Activated naive CD8-positive, alpha-beta T cell treated with anti-CD3 and anti-CD28 coated beads, Interleukin-2, amount 10 ng/mL, durations not matched to agents 7 days and 5 days (primary cell): ENCODE measurements at places on chromosomes 1 and 21. TPM values are rescaled to one million over a fixed set of nuclear protein-coding genes. Genes with fewer than 3 reads are reported as not detected.

RSPH1 gene
- not detected for total RNA-seq

DNA sequence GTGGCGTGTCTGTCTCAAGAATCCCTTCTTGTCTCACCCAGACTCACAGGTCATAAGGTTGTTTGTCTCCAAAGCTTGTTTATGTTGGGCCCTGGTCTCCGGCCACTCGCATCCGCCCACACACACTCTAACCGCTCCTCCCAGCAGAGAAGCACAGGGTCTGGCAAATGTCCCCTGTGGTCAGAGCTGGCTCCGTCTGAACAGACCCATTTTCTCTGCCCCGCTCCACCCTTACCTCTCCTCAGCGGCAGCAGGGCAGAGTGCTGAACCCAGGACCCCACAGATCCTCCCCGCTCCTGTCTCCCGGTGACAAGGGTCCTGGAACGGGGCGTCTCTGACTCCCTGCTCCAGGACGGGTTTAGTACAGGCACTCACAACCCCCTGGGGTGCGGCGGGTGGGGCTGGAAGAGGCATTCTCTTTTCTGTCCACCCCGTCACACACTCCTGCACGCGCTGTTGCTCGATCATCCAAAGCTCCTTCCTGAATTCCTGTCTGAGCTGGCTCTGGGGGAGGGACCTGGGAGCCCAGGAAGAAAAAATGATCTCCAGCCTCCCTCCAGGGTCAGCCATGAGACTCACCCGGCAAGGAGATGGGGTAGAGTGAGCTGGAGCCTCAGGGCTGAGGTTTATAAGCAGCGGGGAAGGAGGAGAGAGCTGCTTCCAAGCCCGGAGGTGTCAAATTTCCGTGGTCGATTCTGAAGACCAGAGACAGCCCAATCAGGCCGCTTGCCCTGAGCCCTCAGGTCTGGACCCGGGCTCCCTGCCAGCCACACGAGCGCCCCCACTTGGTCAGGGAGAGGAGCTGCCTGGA lies at the start of gene S100A13:
S100A13 (minus strand) TSS at position 602 of the 811 bp plus-strand sequence. CDS start 1,033 bp downstream, outside the sequence.
- no peak for DNase-seq

DNA sequence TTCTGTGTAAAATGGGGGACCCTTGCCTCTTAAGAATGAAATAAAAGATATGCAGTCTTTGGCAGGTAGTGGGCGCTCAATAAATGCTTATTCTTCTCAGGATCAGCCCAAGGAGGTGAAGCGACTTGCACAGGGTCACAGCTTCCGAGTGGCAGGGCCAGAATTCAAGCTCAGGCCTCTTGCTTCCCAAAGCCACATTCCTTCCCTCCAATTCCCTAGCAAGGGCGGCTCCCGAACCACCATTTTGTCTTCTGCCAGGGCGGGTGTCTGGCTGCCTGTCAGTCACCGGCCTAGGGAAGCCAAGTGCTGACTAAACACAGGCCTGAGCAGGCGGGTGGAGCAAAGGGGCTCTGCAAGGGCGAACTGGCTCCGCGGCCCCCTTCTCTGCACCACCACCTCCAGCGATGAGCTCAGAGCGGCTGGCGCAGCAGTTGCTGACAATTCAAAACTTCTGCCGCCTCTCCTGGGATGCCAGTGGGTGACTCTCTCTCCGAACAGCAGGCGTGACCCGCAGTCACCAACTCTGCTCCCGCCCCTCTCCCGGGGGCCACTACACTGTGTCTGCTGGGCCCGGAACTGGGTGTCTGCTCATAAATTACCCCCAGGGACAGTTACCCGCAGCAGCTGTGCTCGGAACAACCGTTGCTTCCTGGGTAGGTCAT lies 10.8 kb downstream of the GPR3 start:
- no peak for DNase-seq

DNA sequence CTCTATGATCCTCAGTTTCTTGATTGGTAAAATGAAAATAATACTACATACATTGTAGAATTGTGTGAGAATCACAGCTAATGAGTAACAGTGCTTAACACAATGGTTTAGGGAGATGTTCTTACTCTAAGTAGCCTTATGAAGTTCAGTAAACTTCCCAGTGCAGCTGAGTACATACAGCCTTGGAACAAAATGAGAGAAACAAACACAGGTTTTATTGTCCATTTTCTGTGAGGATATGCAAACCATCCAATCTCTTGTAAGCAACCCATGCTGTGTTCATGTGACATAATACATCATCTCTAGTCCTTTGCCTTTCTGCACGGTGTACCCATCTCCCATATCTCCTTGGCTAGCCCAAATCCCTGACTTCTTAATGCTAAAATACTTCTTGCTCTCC lies 14.7 kb upstream of the STRIP1 start:
- DNase-seq = no peak

DNA sequence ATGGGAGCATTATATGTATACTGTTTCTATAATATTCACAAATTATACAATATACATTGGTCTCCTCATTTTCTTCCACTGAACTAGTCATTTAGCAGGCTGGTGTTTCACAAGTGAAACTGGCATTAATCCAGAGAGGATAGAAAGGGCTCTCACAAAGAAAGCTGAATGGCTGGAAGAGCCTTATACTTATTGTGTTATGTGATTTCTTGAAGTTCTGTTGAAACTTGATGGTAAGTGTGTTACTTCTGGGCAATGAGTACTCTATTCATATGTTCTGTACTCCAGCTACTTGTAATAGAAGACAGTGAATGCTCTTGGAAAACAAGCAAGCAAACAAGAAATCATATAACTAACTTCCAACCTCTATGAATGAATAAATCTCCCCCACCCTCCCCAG lies 14.9 kb downstream of the STX12 start:
- no peak for DNase-seq

GRCh38 chr1:110597966-110598365 lies 8.2 kb downstream of the KCNA2 start:
- no peak for DNase-seq

DNA sequence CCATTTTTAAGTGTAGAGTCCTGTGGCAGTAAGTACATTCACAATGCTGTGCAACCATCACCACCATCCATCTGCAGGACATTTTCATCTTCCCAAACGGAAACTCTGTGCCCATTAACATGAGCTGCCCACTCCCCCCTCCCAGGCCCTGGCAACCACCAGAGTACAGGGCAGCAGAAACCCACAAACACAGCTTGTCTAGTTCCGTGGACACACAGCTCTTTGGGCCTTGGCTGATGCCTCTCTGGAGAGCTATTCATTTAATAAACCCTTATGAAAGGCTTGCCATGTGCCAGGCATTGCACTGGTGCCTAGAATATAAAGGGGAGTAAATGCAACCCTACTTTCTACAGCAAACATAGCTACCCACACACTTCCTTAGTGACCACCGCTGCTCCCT lies 28.0 kb downstream of the STUM start:
- DNase-seq = no peak
